ENCODE measurements at places on chromosomes 5 and 9.

DNA sequence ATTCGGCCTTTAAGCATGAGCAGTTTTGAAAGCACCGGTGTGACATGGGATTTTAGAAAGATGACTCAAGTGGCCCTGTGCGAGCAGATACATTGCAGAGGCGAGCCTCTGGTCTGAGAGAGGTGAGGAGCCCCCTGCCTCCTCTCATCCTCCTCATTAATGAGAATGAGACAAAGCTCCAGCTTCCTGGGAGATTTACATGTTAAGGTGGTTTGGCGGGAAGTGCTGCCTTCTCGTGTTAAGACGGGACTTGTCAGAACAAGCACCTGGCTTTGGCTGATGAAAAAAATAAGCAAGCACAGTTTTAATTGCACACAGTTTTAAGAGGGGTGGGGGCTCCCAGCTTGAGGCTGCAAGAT is 68.1 kb downstream of the ACTL7B start:
- DNase-seq = no peak
- H3K4me3 ChIP-seq = no peak overlapping the region
- H3K27ac ChIP-seq = no peak overlapping the region
- H3K36me3 ChIP-seq = no peaks in the 10 kb centered on the region
- peaks cover 17% of the 10 kb centered on the region for H3K27me3 ChIP-seq
- H3K4me1 ChIP-seq = peaks cover 2% of the 10 kb centered on the region

GRCh38 chr5:35182910-35183535 is 47.3 kb downstream of the PRLR start:
- peaks cover 22% of the 10 kb centered on the region for H3K4me1 ChIP-seq
- H3K36me3 ChIP-seq = no peaks in the 10 kb centered on the region

DNA sequence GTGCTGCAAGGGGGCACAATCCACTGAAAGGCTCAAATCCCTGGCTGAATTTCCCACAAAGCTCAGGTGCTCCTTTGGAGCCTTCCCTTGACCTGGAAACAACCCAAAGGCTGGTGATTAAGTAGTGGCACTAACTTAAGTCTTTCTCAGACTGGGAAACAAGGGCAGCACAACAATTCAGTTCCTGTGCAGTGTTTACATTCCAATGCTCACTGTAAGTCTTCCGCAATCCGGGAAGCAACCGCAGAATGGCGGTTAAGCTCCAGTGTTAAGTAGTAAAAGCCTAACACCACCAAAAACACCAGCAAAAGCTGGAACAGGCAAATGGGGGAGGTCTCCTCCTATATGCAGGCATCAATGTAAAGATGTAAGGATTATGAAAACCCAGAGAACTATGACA is 117.2 kb downstream of the TRPM3 start:
- H3K27me3 ChIP-seq = no peaks in the 10 kb centered on the region
- peaks cover 1% of the 10 kb centered on the region for H3K36me3 ChIP-seq
- no peaks in the 10 kb centered on the region for H3K4me1 ChIP-seq
- H3K27ac ChIP-seq = no peak overlapping the region

- H3K4me1 ChIP-seq = peaks cover 23% of the 10 kb centered on the region
- H3K27ac ChIP-seq = no peak overlapping the region
- H3K4me3 ChIP-seq = no peak overlapping the region
- H3K27me3 ChIP-seq = no peaks in the 10 kb centered on the region
Measured at GRCh38 chr5:96252596-96252995, 180.5 kb downstream of the PCSK1 start.

DNA sequence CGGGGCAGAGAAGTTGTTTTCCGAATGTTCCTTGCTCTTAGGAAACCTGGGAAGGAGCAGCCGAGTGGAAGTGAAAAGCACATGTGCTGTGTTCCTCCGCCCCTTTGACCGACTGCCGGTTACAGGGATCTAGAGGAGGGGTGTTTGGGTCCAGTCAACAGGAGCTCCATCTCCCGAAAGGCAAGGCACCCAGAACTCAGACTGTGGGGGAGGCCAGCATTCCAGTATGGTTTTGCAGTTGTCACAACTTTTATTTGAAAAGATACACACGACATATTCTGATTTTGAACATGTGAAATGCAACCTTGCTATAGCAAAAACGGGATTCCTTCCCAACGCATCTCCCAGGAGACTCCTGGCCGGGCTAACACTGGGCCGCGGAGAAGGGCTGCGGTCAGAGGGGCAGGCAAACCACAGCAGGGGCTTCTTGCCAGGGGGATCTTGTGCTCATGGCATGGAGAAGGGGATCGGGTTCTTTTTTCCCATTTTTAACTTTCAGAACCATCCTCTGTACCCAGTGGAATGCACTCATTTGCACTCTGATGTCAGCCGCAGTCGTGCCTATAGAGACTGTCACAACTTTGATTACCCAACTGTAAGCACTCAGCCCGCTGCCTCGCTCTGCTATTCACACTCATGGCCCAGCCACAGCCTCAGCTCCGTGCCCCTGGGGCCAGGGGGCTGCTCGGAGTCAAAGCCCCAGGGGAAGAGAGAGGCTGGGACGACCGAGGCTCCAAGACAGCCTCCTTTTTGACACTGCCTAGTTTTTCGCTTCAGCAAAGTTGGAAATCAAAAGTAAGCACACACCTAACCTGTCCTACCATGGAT is 3.9 kb downstream of the QRFP start:
- H3K4me1 ChIP-seq = no peaks in the 10 kb centered on the region
- peaks cover 2% of the 10 kb centered on the region for H3K36me3 ChIP-seq
- no peak for DNase-seq
- H3K4me3 ChIP-seq = no peak overlapping the region
- H3K27ac ChIP-seq = peak overlapping the region; percentile 65

DNA sequence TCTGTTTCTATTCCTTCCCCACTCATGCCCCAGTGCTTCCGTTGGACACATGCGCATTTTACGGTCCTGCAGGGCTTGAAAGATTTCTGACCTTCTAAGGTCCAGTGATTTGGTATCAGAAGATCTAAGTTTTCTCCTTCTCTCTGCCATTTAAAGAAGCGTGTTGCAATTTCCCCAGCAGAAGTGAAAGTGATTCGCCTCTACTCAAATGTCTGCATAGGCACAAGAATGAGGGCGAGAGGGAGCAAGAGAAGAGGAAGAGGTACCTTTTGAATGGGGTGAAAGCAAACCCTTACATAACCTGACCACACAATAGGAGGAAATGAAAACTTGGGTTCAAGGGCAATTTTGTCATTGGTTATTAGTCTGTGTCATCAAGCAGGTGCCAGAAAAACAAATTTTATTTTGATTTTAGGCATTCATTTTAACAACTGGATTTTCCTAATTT is 31.7 kb upstream of the NR3C1 start:
- no peak overlapping the region for H3K4me3 ChIP-seq
- no peak overlapping the region for H3K27ac ChIP-seq
- H3K27me3 ChIP-seq = peaks cover 3% of the 10 kb centered on the region
- DNase-seq = no peak

GRCh38 chr5:23411994-23412393 is 95.4 kb upstream of the PRDM9 start:
- no peak overlapping the region for H3K4me3 ChIP-seq
- no peak for DNase-seq
- no peaks in the 10 kb centered on the region for H3K27me3 ChIP-seq
- no peaks in the 10 kb centered on the region for H3K4me1 ChIP-seq

DNA sequence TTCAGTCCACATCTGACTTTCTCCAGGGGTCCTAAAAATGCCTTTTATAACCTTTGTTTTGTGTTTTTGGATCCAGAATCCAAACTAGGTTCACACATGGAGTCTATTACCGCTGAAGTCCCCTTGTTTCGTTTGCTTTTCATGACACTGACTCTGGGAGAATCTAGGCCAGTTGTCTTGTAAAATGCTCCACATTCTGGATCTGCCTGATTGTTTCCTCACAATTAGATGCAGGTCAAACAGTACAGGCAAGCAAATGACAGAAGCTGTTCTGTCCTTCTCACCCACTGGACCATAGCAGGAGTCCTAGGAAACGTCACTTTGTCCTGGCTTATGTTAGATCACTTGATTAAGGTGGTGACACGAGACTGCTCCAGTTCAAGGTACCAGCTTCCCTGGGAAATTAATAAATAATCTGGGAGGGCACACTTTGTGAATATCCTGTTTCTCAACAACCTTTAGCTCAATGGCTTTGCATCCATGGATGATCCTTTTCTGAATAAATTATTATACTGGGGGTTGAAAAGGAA is 34.1 kb downstream of the FABP6 start:
- H3K27ac ChIP-seq = peak overlapping the region; percentile 88
- no peak overlapping the region for H3K4me3 ChIP-seq
- peaks cover 12% of the 10 kb centered on the region for H3K36me3 ChIP-seq
- no peak for DNase-seq
- peaks cover 39% of the 10 kb centered on the region for H3K4me1 ChIP-seq

- no peak overlapping the region for H3K27ac ChIP-seq
- DNase-seq = no peak
- H3K36me3 ChIP-seq = no peaks in the 10 kb centered on the region
- peaks cover 13% of the 10 kb centered on the region for H3K27me3 ChIP-seq
- no peak overlapping the region for H3K4me3 ChIP-seq
Measured at GRCh38 chr5:174775081-174775480, 50.7 kb downstream of the MSX2 start.

Measured in progenitor cell of endocrine pancreas (in vitro differentiated cells).